ENCODE measurements at places on chromosomes 5 and 9.

- no peaks in the 10 kb centered on the region for H3K27me3 ChIP-seq
- no peak overlapping the region for H3K27ac ChIP-seq
- no peaks in the 10 kb centered on the region for H3K4me1 ChIP-seq
- H3K4me3 ChIP-seq = no peak overlapping the region
- no peak for DNase-seq
These were observed 1018.9 kb upstream of the ARRDC3 start for GRCh38 chr5:92402045-92402444.

- no peak overlapping the region for H3K27ac ChIP-seq
- no peak overlapping the region for H3K4me3 ChIP-seq
- no peaks in the 10 kb centered on the region for H3K4me1 ChIP-seq
- no peak for DNase-seq
- no peaks in the 10 kb centered on the region for H3K27me3 ChIP-seq
These were observed 24.3 kb upstream of the POMT1 start for GRCh38 chr9:131478421-131478868.

- H3K4me1 ChIP-seq = no peaks in the 10 kb centered on the region
- no peak overlapping the region for H3K4me3 ChIP-seq
- H3K27ac ChIP-seq = no peak overlapping the region
- no peaks in the 10 kb centered on the region for H3K27me3 ChIP-seq
- no peaks in the 10 kb centered on the region for H3K36me3 ChIP-seq
- no peak for DNase-seq
These were observed 608.7 kb downstream of the KCTD16 start for GRCh38 chr5:144779368-144779767.

- no peak for DNase-seq
- H3K27me3 ChIP-seq = no peaks in the 10 kb centered on the region
- peak overlapping the region; percentile 23 for H3K27ac ChIP-seq
- no peak overlapping the region for H3K4me3 ChIP-seq
- no peaks in the 10 kb centered on the region for H3K36me3 ChIP-seq
These were observed 84.7 kb upstream of the TNFAIP8 start for GRCh38 chr5:119270960-119271757.

DNA sequence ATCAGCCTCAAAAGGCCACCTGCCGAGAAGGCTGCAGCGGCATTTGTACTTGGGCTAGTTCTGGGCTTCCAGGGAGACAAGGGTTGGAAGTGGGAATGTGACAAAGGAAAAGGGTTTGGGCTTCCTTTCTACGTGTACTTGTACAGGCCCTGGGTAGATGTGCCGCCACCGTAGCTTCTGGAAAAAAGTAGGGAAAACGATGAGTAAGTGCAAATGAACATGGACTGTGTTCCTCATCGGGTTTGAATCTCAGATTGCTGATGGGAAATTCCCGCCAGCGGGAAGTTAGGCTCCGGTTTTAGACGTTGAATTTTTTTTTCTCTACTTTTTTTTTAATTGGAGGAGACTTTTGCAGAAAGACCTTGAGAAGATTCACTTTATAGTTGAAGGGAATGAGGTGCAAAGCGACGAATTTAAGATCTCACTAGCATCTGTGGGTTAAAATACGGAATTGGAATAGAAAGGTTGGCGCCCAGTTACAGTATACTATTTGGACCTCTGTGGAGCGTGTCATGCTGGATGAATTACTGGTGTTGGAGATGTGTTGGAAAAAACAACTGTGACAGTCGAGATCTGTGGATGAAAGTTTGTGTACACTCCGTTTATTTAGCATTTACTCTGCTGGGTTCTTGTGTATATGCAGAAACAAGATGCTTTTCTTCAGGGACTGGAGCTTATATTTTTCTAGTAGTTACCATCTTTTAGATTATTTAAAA, 1.2 kb downstream of the G3BP1 start:
- H3K27me3 ChIP-seq = no peaks in the 10 kb centered on the region
- H3K36me3 ChIP-seq = peaks cover 14% of the 10 kb centered on the region
- H3K4me1 ChIP-seq = peaks cover 45% of the 10 kb centered on the region
- H3K27ac ChIP-seq = peak overlapping the region; percentile 99

- H3K4me1 ChIP-seq = no peaks in the 10 kb centered on the region
- H3K27me3 ChIP-seq = no peaks in the 10 kb centered on the region
- no peak for DNase-seq
These were observed 26.2 kb downstream of the WWC1 start for GRCh38 chr5:168317521-168318147.

GRCh38 chr9:120951960-120952618, 25.5 kb upstream of the TRAF1 start:
- H3K36me3 ChIP-seq = no peaks in the 10 kb centered on the region
- H3K27me3 ChIP-seq = no peaks in the 10 kb centered on the region
- no peak overlapping the region for H3K4me3 ChIP-seq
- no peak for DNase-seq
- H3K27ac ChIP-seq = no peak overlapping the region

DNA sequence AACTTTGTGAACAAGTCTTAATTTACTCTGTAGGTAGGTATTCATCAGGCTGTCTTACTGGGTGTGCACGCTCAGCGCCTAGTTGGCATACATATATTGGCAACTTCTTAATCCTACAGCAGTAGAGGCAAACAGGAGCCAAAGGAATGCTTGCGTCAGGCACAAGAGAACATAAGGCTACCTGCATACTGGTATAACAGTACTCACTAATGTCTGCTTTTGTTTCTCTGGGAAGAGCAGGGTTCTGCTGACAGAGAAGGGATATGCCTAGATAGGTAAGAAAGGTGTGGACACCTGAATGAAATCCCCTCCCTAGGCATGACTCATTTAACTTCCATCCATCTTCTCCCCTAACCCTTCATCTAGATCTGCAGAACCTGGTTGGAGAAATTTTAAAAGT, 40.1 kb downstream of the ELL2 start:
- H3K27me3 ChIP-seq = no peaks in the 10 kb centered on the region
- no peak overlapping the region for H3K4me3 ChIP-seq
- DNase-seq = no peak
- H3K27ac ChIP-seq = no peak overlapping the region
- H3K4me1 ChIP-seq = peaks cover 12% of the 10 kb centered on the region

DNA sequence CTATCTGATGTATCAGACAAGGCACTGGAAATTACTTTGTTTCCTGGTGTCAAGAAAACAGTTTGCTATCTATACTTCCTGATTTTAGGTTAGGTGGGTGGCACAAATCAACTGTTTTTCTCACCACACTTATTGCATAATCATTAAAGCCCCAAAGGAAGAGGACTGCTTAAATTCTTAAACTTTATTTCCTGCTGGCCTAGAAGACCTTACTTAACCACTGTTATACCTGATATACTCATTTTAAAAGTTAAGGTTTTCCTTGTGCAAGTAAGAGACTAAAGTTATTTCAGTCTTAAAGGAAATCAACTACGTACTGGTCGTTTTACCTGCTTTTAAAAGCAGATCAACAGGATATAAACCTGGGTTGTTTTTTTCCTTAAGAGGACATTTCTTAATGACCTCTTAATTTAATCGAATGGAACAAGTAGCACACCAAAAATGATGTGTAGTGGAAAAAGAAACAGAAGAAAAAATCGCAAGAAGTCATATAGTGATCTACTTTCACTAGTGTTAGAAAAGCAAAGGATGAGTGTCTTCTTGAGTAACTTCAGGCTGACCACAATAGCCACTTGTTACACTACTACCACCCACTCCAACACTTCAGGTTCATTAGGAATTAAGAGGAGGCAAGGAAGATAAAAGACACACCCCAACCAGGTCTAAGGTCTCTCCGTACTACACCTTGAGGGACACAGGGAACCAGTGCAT, 974 bp downstream of the CLINT1 start:
- H3K4me3 ChIP-seq = peak overlapping the region; percentile 51
- no peaks in the 10 kb centered on the region for H3K27me3 ChIP-seq
- no peaks in the 10 kb centered on the region for H3K36me3 ChIP-seq
- H3K4me1 ChIP-seq = peaks cover 53% of the 10 kb centered on the region

DNA sequence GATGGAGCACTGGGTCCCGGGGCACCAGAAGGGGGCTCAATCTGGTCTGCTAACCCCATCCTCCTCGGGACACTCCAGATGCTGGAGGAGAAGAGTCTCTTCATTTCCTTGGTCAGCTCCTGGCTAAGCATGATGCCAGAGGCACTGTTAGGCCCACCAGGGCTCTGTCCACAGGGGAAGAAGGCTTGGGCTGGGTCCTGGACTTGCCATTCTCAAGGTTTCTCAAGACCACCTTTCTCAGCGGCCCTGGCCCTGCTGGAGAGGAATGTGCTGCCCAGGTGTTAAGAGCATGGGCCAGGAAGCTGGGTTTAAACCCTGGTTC, 7.9 kb downstream of the SH2D3C start:
- peaks cover 41% of the 10 kb centered on the region for H3K4me1 ChIP-seq
- H3K27ac ChIP-seq = peak overlapping the region; percentile 79
- no peaks in the 10 kb centered on the region for H3K27me3 ChIP-seq
- H3K36me3 ChIP-seq = no peaks in the 10 kb centered on the region
